ENCODE measurements at places on chromosomes 7 and 10.

DNA sequence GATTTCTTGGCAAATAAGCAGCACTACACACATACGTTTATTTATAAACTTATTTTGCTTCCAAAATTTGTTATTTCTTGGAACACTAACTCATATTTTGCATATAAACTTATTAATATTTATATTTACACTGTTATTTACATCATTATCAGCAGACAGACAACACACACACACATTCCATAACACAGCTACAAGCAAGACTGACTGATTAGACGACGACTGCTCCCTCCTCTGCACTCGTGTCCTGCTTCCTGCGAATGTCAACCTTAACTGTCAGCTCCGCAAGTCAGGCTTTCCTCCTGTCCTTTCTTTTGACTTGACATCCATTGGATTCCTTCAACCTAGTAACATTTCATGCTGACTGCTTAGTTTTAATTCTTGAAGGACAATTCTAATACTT lies 96.6 kb downstream of the ATE1 start:
- no peak for DNase-seq

DNA sequence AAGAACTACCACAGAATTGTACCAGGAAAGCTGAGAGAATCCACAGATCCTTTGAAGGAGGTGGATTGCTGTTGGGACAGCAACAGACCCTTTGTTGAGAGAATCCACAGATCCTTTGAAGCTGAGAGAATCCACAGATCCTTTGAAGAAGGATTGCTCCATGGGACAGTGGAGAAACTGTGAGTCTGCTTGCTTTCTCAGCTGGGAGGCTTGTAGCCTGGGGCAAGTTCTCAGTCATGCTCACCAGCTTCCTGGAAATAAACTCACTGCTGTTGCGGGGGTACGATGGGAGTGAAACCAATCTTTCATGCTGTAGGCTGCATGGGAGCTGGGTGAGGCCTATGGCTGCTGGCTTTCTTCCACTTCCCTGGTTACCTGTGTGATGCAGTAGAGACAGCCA lies 106.3 kb downstream of the C7orf25 start:
- no peak for DNase-seq

DNA sequence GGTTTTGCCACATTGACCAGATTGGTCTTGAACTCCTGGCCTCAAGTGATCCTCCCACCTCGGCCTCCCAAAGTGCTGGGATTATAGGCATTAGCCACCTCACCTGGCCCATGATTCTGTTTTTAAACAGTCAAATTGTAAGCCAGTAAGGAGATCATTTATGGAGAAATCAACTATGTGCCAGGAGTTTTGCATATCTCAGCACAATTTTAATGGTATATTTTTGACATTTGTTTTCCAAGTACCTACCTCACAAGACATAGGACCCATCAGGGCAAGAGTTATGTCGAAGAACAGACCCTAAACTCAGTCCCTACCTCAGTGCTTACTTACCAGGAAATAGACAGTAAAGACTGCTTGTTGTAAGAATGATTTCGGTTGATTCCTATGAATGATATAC lies 173.3 kb upstream of the TNS3 start:
- DNase-seq: no peak

- DNase-seq: peak; percentile 6
Observed at GRCh38 chr10:55183993-55184392, 383.0 kb upstream of the PCDH15 start.

- no peak for DNase-seq
Observed at GRCh38 chr7:30824821-30825720, 53.9 kb downstream of the MINDY4 start.

- no peak for DNase-seq
Observed at GRCh38 chr7:128763541-128763940, 12.1 kb downstream of the OPN1SW start.
